ENCODE measurements at places on chromosomes 2 and 18.

GRCh38 chr18:68874361-68874760 is 76.5 kb downstream of the CCDC102B start:
- DNase-seq: no peak

- DNase-seq: no peak
Measured at GRCh38 chr2:98746426-98746825, 15.5 kb upstream of the MGAT4A start.

GRCh38 chr2:42812899-42813479 is 20.6 kb upstream of the HAAO start:
- DNase-seq: no peak

DNA sequence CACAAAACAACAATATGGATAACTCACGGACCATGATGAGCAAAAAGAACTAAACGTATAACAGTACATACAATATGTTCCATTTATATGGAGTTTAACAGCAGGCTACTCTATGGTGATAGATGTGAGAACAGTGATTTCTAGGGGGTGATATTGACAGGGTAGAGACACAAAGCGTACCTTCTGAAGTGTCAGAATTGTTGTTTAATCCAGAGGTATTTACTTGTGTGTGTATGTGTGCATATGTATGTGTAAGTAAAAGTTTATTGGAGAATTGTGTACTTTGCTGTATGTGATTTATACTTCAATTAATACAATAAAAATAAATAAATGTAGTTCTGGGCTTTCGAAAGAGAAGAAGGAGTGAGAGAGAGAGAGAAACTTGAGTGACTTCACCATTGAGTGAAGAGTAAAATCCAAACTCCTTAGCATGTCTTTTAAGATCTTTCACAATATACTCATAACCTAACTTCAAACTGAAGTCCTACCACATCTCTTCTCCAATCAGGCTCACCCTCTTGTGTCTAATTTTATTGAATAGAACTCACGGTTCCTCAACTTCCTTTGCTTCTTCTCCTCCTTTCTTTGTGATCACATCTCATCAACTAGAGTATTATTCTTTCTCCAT is 126.0 kb upstream of the KLF7 start:
- no peak for DNase-seq

DNA sequence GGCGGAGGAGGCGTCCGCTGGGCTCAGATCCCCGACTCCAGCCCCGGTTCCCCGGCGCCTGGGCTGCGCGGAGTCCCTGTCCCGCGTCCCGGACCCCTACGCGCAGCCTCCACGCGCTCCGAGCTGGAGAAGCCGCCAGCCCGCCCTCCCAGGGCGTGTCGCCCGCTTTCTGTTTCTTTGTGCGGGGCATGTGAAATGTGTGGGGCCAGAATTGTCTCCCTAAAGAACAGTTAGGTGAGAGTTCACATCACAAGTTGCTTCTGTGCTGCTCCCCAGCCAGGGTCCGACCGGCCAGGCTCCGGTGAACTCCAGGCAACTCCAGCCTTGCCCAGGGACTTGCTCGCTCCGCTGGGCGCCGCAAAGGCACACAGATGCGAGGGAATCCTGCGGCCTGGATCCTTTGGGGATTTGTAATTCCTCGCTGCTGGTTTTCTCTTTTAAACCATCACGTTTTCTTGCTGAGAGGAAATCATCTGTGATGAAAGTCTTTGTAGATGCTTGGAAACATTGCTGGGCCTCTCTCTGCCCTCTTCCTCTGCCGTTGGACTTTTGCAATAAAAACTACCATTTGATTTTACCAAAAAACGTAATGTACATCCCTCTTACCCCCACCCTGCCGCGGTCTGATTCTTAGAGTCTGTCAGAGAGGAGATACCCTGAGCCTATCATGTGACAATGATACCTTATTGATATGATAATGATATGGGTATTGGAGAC is 631 bp downstream of the GYPC start:
- DNase-seq: no peak

DNA sequence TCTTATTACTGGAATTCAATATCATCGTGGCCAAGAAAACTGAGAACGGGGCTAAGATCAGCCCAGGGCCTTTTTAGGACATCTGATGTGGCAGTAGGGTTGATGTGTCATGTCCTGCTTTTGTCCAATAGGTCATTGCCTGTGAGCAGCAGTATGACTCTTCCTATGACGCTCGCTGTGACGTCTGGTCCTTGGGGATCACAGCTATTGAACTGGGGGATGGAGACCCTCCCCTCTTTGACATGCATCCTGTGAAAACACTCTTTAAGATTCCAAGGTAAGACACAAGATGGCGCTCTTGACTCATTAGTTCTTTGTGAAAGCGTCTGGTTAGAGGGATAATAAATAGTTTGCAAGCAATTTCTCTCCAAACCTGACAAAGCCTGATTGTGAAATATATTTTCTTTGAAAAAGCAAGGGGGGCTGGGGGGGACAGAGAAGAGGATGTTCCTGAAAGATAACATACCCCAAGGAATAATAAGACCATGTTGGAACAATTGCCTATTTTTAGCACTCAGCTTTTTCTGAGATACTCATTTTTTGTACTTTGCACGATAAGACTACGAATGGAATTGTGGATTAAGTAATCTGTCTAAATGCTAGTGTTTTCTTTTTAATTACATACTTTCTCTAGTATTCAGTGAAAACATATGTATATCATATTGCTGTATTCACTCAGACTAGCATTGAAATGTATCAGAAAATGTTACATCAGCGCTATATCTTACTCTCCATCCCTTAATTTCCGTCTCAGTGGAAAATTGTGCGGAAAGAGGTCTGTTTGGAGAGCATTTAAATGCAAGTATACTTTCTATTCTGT is 58.1 kb downstream of the MYO3B start:
- DNase-seq: peak; percentile 22

GRCh38 chr2:218245214-218245613 is 15.6 kb upstream of the GPBAR1 start:
- no peak for DNase-seq

DNA sequence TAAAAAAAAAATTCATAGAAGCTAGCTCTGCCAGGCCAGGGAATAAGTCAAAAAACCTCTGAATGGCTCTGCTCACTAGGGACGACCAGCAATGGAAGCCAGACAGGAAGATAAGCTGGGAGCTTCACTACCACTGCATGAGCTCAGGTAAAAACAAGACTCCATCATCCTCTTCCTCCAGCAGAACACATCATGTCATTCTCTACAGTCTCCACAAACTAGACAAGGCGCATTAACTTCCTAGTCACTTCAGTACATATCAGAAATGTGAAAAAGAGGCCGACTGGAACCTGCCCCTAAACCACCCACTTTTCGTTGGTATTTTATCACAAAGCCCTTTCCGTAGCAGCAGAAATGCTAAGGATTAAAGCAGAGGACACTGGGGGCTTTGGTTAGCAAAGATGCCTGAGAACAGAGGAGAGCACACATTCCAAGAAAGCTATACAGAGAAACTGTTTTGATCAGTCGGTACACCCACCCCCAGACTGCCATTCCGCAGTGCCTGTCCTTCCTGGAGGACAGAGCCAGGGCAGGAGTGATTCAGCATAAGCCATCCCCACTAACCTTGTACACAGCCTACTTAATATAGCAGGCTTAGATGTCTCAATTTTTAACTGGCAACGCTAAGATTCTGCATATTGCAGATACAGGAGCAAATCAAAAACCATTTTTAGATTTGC is 53.4 kb downstream of the AAK1 start:
- DNase-seq: no peak

- DNase-seq: no peak
Measured at GRCh38 chr18:28189400-28190239, 12.7 kb upstream of the CDH2 start.

DNA sequence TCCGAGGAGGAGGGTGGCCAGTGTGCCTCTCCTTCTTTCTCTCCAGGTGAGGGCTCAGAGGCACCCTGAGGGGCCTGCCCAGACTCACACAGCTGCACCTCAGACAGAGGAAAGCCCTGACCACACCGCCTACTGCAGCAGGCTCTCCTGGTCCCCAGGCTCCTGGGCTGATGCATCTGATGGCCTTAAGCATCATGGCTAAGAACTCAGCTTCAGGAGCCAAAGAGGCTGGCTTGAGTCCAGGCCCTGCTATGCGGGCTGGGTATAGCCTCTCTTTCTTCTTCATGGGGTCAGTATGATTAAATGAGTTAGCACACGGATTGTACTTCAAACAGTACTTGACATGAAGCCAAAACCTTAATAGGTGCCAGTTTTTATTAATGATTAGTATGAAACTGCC is 89.6 kb downstream of the TGFA start:
- no peak for DNase-seq

DNA sequence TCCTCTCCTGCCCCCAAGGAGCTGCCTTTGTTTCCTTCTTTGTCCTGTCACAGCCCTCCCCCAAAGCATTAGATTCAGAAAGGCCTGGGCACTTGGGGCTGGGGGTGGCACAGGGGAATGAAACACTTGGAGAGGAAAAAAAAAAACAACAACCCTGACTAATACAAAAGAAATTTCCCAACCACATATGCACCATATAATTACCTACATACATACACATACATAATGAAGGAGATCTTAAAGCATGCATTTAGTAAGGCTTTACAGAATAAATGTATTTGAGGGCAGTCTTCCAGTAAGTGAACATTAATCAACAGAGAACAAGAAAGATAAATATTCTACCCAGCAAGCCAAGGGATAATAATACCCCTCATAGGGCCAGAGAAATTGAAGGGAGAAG is 70.0 kb upstream of the PPP1CB start:
- peak; percentile 46 for DNase-seq

DNA sequence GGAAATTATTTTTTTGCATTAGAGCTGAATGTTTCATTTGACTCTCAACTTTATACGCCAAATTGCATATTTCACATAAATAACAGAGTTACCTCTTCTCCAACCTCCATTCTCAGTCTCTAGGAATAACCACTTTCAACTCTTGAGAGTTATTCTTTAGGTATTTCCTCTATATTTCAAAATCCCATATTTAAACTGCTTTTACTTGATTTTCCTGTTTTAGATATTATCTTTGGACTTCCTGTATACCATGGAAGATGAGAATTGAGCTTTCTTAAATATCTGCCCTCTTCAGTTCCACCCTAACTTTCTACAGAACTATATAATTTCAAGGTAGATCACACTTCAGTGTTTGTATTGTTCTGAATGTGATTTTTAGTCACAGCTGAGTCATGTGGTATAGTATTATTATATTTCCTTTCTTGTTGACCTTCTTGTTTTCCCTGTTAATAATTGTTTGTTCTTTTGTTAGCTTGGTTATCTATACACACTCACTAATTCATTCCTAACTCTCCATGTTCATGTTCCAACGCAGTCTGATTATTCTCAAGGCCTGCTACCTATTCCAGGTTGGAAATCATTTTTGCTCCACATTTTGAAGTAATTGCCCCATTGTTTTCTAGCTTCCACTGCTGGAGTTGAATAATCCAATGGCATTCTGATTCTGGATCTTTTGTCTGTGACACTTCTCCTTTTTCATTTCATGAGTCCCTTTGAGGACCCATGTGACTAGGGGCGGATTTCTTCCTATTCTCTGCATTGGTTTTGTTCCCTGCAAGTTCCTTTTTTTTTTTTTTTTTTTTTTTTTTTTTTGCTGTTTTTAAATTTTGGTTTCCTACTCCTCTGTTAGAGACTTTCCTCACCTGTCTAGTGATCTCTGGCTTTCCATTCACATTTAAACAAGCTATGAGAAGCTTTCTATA is 156.8 kb upstream of the RBMS1 start:
- DNase-seq: no peak

DNA sequence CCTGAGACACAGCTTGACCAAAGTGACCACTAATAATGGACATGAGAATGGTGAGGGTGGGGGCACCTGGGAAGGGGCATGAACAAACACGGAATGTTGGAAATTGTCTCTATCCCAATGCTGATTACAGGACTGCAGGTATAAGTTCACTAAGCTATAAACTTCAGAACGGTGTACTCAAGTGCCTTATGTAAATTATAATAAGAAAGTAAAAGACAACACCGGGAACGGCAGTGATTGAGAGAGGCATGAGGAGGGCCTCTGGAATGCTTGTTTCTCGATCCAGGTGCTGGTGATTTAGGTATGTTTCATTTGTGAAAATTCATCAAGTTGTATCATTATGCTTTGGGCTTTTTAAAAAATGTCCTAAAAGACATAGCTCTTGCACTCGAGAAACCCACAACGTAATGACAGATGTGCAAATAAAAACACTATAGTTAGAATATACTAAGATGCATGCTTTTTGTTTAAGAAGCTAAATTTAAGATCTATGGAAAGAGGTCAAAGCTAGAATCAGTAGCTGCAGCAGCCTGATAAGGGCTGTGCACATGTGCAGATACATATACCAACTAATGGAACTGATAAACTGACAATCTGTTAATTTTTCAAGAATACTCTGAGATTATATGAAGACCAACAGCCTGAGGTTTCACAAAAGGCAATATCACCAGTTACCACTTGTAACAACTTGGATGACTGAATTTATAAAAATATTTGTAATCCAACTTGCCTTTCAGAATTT is 7.6 kb downstream of the HIBCH start:
- no peak for DNase-seq

GRCh38 chr2:22829791-22830190 is 555.2 kb upstream of the KLHL29 start:
- DNase-seq: no peak

GRCh38 chr2:99338029-99338585 is 918 bp downstream of the EIF5B start:
- no peak for DNase-seq

DNA sequence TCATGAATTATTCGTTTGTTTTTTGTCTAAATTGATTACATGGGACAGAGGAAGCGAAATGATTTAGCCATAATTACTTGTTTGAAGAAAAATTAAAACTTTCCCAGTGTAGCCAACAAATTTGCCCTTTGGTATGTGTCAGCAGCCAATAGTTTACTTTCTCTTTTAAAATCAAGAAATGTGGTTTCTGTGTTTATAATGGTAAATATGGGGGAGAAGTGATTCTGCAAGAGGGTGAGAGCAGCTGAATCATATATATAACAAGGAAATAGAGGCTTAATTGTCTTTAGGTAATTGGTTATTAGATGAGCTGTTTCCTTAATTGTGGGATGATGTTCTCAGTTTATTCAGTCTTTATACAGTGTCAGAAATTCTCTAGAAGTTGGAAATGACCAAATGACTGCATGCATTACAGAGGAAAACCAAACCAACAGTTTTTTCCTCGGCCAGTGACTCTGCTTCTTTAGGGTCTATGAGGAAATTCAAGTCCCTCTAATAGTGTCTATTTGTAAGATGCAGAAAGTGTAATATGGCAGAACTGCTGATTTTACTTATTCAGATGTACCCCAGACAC is 132.9 kb downstream of the AGPS start:
- no peak for DNase-seq

DNA sequence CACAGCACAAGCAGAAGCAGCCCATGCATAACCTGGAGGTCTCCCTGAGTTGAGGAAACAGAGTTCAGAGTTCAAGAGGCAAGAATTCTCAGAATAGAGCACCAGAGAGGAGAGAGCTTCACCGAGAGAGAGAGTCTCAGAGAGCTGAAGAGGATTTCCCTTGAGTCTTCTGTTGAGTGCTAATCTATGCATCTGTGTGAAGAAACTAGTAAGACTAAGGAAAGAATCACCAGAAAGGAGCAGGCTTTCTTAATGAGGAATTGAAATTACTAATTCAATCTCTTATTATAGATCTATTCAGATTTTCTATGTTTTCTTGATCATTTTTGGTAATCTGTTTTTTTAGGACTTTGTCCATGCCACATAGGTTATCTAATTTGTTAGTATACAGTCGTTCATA is 89.3 kb upstream of the CTAGE1 start:
- no peak for DNase-seq

GRCh38 chr2:136104977-136105376 is 13.0 kb downstream of the CXCR4 start:
- no peak for DNase-seq

- no peak for DNase-seq
Measured at GRCh38 chr2:72112981-72113846, 34.4 kb downstream of the CYP26B1 start.

- DNase-seq: no peak
Measured at GRCh38 chr2:217946051-217946450, 56.7 kb downstream of the TNS1 start.
